ENCODE measurements at places on chromosomes 16 and 17.

- DNase-seq = peak; percentile 61
Measured at GRCh38 chr17:10327640-10328039, 45.2 kb downstream of the MYH13 start.

DNA sequence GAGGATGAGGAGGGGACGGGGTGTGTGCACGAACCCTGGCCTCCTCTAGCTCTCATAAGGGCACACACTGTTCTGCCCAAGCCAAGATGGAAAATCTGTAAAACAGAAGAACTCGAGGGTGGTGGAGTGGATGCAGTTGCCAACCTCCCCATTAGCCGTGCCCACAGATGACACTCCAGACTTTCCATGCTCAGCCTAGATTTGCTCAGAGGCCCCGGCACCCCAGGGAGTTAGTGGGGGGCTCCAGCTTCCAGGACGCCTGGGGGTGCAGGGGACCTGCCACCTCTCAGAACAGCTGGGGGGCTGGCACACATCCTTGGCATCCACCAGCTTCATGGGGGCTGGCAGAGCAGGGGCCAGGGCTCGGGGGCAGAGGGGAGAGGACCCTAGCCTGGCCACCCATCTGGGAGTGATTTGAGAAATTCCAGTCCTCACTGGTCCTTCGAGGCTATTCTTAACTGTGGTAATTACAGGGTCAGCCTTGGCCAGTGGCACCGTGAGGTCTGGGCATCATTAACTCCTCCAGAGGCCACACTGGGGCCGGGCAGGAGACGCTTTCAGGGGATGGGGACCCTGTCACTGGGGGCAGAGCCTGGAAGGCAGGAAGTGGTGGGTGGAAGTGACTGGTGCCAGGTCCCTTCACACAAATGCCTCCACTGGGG lies 14.3 kb downstream of the VASN start:
- no peak for DNase-seq

DNA sequence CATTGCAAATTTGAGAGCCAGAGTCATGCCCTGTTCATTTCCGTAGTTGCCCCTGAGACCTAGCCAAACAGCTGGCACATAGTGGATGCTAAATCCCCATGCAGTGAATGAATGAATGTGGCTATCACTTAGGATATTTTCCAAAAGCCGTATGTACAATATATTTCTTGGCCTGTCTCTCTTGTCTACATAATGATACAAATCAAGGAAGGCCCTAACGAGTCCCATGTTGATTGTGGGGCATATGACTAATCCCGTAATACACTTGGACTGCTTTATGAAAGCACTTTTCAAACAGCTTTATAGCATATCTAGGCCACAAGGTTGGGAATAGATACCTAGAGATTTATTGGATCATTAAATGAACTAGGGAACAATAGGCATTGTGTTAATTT lies 478.0 kb downstream of the SLC39A11 start:
- no peak for DNase-seq

GRCh38 chr17:47774331-47774730 lies 41.3 kb downstream of the TBX21 start:
- DNase-seq = no peak

- no peak for DNase-seq
Measured at GRCh38 chr17:81382851-81383250, 12.4 kb upstream of the BAHCC1 start.

- no peak for DNase-seq
Measured at GRCh38 chr17:65593855-65594845, 32.7 kb upstream of the AXIN2 start.

- DNase-seq = no peak
Measured at GRCh38 chr17:61926826-61927207, 965 bp downstream of the INTS2 start.

DNA sequence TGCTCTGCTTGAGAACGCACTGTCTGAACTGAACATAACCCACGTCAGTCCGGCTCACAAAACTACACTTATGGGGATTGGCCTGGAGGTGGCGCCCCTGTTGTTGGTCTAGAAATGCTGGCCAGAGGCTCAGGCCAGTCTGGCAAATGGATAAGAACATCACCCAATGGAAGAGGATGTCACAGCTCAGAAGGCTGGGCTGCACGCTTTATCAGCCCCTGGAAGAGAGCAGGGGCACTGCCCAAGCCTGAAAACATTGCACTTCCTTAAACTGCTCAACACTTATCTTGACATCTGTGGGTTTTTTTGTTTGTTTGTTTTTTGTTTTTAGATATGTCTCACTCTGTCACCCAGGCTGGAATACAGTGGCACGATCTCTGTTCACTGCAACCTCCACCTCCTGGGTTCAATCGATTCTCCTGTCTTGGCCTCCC lies 24.8 kb upstream of the BPTF start:
- DNase-seq = peak; percentile 44

DNA sequence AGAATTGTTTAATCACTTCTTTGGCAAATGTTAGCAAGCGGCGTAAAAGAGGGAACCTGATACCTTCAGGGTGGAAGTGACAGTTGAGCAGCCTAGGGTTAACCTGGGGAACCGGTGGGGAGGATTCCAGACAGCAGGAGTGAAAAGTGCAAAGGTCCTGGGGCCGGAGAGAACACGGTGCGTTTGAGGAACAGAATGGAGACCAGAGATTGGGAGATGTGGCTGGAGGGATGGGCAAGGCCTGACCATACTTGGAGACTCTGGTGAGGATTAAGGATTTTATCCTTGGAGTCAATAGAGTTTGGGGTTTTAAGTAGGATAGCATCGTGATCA lies 2.3 kb upstream of the ZNF500 start:
- no peak for DNase-seq

DNA sequence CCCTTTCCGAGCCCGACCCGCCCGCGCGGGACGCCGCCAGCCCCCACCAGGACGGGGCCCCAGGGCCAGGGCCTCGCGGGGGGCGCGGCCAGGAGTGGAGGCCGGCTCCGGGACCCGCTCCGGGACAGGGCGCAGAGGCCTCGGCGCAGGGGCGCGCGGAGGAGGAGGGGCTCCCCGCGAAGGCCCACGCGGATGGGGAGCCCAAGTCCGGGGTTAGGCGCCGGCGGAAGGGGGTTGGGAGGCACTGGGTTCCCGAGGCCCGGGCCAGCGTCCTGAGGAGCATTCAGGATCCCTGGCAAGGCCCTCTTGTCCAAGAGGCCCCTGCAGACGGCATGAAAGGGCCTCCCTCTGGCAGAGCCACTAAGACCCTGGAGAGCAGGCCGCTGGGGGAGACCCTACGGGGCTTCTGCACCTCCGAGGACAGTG lies 57.8 kb upstream of the CIBAR2 start:
- no peak for DNase-seq

DNA sequence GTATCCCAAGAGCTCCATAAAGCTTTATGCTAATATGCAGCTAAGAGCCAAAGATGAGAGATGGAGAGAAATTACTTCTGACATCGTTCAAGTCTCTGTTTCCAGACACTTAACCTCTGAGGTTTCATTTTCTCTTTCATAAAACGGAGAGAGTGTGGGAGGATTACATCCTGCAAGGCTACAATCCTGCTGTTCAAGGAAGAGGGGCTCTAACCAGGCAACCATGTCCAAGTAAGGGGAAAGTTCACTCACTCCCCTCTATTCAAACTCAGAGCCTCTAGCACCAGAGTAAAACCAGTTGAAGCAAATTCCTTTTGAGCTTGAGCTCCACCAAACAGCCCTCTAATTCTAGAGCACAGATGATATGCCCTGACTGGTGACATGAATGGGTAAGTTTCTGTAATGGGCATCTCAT lies 397.4 kb downstream of the NPIPA8 start:
- DNase-seq = no peak

GRCh38 chr17:50037321-50038107 lies 18.4 kb upstream of the ITGA3 start:
- no peak for DNase-seq

- DNase-seq = no peak
Measured at GRCh38 chr17:40070709-40071312, 8.0 kb downstream of the THRA start.

GRCh38 chr17:6374761-6375312 lies 60.1 kb downstream of the AIPL1 start:
- DNase-seq = no peak

- no peak for DNase-seq
Measured at GRCh38 chr17:59688496-59688895, 18.7 kb downstream of the PTRH2 start.
